ENCODE measurements at places on chromosomes 6 and 20.

DNA sequence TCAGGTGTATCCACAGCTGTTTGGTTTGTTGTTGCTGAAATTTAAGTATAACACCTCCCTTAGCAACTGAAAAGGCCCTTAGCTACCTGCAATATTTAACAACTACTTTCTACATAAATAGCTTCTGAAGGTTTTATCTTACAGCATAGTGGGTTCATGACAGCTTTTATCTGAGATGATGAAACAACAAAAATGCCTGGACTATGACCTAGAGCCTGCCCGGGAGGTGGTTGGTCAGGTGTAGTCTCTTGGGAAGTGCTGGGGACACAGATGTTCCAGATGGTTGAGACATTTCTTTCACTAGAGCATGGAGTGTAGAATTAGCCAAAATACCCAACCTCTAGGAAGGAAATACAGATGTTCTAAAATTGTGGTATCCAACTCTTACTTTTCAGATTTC, 705.4 kb downstream of the MAFB start:
- no peak for DNase-seq

DNA sequence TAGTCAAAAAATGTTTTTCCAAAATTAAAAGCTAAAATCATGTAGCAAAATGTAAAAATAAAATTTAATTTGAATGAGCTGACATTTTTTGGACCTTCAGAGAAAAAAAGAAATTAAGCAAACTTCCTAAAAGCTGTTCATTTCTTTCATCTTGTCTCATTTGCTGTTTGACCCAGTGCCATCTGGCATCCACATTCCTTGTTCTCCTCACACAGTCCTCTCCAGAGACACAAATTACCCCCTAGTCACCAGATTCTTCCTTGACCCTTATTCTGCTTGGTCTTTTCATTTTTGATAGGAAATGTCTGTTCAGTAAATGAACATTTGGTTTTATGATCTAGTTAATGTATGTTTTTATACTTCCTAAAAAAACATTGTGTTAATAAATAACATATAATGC, 55.2 kb downstream of the HDDC2 start:
- DNase-seq, result no peak

DNA sequence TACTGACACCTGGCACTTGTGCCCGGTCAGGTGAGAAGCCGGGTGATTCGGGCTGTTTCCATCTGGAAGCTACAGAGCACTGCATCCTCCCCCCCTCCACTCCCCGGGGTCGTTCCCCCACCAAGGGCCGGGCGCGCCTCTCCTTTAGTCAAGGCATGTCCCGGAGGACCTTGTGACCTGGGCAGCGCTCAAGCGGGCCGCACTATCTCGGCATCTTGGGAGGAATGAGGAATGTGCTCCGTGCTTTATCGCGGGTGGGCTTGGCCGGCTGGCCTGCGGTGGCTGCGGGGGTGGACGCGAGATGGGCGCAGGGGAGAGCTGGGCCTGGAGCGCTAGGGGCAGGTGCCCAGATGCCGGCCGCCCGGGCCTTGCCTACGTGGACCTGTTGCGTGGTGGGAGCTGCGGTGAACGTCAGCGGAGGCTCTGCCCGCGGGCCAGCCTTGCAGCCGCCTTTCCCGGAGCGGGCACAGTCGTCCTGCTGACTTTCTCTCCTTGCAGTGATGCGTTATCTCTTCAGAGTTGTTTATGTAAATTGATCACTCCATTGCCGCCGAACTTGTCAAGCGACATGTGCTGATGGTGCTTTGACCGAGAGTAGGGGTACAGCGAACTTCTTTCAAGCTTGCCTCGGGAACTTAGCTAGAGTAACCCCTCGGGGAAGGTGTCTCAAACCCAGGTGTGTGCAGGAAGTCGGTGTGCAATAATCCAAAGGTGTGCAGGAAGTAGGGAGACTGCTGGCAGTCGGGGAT, 1.1 kb downstream of the LRRC1 start:
- no peak for DNase-seq

DNA sequence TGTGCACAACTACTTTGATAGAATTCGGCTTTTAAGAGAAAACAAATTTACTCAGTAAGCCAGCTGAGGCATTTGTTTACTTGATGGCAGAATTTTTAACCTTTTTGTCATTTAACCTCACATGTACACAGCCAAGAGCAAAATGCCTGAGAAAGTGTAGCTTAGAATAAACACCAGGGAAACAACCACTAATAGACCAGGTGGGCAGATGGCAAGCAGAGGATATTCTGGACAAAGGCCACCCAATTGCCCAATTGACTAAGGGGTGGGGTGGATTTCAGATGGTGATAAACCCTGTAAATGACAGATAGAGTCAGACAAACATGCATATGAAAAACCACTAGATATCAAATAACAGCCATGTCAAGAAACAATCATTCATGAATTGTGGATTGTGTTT, 190.7 kb upstream of the FBXL4 start:
- no peak for DNase-seq

GRCh38 chr20:9402141-9402540, 112.2 kb upstream of the LAMP5 start:
- DNase-seq, result no peak

GRCh38 chr20:23244156-23244915, 106.3 kb upstream of the NXT1 start:
- DNase-seq, result no peak

GRCh38 chr20:8331740-8332412, 199.8 kb downstream of the PLCB1 start:
- DNase-seq, result peak; percentile 69

- no peak for DNase-seq
Observed at GRCh38 chr20:61349447-61350165, 97.5 kb downstream of the CDH4 start.

GRCh38 chr6:169445661-169446581, 192.3 kb upstream of the THBS2 start:
- no peak for DNase-seq

GRCh38 chr6:40395066-40395697, 192.0 kb downstream of the LRFN2 start:
- DNase-seq, result no peak

GRCh38 chr20:2296524-2297356, 939 bp downstream of the TGM3 start:
- no peak for DNase-seq

GRCh38 chr6:139587469-139587868, 213.0 kb upstream of the CITED2 start:
- DNase-seq, result peak; percentile 93

DNA sequence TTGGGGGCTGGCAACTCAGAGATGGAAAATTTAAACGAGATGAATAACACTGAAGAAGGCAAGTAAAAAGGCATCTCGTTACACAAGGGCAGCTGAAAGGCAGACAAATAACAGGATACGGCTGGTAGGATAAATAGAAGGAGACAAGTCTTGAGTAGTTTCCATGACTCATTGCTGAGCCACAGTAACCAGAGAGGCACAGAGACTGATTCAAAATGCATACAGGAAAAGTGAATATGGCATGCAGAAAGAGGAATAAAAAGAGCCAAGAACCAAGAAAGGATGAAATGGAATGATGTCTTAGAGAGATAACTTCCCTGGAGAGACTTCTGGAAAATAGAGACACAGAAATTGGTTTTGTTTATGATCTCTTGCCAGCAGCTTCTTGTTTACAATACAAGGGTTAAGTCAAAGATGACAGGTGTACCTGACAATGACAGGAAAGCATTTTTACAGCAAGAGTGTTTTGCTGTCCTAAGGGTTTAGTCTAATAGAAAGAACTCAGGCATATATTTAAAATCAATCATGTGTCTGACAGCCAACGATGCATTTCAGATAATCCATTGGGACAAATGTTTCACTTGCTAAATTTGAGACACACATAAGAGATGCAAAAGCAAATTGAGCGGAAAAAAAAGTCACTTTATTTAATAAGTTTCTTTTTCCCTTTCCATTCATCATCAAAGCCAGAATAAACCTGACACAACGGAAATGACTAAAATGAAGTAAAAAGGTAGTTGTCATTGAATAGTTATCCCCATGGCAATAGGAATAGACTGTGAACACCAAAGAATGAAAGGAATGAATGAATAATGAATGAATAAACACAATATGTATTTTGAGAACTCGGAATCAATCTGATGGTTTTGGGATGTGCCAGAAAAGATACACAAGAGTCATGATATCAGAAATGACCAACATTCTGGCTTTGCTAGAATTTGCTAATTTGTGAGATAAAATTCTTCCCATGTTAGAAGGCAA, 68.0 kb upstream of the KCNQ5 start:
- DNase-seq, result peak; percentile 84

DNA sequence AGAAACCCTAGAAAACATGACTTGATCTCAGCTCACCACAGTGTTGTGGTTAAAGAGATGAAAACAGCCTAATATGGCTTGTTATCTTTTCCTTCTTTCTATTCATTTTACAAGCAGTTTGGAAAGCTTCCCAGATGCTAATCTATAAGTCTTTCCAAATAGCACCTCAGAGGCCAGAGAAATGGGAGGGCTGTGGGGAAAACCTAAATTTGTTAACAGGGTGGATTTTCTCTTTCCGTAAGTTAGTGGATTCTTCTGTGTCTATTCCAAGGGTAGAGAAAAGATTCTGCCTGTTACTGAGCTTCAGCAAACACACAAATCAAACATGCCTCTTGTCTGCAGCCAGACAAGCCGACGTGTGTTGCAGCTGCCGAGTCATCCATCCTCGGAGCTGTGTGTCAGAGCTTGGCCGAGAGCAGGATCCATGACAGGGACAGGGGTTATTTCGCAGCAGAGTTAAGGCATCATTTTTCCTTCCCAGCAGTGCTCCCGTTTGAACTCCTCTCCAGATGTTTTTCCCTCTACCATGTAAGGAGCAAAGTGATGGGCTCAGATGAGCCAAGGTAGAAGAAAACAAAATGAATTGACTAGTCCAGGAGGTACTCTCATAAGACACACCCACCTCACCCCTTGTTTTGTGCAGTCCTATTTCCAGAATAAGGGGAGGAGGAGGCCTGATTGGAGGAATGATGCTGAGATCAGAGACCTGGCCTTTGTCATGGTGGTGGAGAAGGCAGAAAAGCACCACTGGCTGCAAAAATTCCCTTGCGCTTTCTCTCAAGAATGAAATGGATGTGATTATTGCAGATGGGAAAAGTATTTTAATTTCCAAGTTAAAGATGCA, 560.0 kb downstream of the C6orf118 start:
- no peak for DNase-seq

GRCh38 chr6:165266621-165267020, 42.8 kb downstream of the C6orf118 start:
- DNase-seq, result no peak

- DNase-seq, result no peak
Observed at GRCh38 chr20:31693987-31694661, 28.5 kb downstream of the BCL2L1 start.

DNA sequence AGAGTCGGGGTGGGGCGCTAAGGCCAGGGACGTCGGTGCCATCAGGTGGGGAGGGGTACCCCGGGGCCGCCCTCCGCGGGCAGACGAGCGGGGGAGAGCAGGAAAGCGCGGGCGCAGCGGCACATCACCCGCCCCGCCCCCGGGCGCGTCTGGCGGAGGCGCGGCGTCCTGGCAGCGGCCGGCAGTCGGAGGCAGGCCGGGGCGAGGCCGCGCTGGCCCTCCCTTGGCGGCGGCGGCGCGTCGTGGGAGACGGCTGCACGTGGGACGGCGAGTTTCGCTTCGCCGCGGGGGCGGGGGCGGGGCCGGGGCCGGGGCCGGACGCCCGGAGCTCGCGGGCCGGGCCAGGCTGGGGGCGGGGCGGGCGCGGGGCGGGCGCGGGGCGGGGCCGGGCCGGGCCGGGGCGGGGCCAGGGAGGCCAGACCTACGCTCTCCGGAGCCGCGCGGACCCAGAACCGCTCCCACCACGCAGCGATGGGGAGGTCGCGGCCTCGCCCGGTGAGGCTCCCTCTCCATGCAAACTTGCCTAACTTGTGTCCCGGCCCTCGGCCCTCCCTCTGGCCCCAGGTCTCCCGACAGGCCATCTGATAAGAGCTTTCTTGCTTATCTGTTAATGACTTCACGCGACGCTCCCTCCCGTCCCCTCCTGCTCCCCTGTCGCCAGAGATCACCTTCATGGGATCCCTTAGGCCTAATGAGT, 12.5 kb downstream of the ITPR3 start:
- no peak for DNase-seq
